Activated naive CD4-positive, alpha-beta T cell treated with anti-CD3 and anti-CD28 coated beads, Interleukin-2, amount 10 ng/mL, durations not matched to agents 7 days and 5 days (primary cell): ENCODE measurements at places on chromosomes 5 and 9.

- DNase-seq: no peak
Observed at GRCh38 chr5:154278908-154279307, 88.4 kb downstream of the GALNT10 start.

- DNase-seq: no peak
Observed at GRCh38 chr5:14501353-14502293, 80.0 kb upstream of the OTULINL start.

DNA sequence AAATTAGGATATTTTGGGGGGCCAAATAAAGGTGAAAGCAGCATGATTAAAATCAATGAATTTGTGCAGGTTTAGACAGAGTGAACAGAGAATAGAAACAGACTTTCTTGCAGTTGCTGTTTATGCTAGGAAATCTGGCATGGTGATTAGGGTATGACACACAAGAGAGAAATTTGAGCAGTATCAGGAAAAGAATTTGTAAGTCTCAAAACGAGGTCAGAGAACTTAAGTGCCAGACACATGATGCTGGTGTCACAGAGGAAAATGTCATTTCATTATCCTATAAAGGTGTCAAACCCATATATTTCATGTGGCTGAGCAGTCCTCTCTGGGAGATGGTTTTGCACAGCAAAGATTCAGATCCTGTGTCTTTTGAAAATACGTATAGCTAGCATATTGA, 15.7 kb downstream of the LVRN start:
- no peak for DNase-seq

DNA sequence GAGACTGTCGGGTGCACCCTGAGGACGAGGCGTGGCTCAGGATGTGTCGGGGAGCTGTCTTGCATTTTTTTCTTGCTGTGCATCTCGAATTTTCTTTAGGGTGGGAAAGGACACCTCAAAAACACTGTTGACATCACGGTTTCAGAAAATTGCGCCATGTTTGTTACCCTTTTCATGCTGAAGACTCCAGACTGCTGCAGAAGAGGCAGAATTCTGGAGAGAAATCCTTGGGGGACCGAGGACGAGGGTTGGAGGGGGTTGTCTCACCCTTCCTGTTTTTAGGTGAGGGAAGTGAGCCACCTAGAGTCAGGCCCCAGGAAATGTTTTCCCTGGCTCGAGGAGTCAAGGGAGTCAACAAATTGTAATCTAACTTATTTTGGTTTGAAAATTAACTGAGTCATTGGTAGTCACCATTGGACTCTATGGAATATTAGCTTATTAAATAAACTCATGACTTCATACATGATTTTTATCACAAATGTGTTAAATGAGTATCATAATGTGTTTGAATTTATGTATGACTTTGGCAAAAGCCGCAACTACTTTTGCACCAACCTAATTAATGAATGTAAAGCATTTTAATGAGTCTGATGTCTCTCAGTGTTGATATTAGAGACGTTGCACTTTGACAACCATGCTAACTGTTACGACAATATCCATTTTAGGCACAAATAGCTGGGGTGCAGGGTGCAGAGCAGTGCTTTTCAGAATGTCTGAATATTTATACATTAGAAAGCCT, 724 bp upstream of the LYSMD3 start:
- peak; percentile 69 for DNase-seq
